NB4 (cell line): ENCODE measurements at places on chromosomes 11 and 22.

- DNase-seq = no peak
Measured at GRCh38 chr11:110582728-110583432, 129.4 kb downstream of the ARHGAP20 start.

GRCh38 chr22:43777286-43777685 is 34.8 kb downstream of the EFCAB6 start:
- no peak for DNase-seq

GRCh38 chr11:3123305-3123704 is 41.8 kb downstream of the OSBPL5 start:
- no peak for DNase-seq

DNA sequence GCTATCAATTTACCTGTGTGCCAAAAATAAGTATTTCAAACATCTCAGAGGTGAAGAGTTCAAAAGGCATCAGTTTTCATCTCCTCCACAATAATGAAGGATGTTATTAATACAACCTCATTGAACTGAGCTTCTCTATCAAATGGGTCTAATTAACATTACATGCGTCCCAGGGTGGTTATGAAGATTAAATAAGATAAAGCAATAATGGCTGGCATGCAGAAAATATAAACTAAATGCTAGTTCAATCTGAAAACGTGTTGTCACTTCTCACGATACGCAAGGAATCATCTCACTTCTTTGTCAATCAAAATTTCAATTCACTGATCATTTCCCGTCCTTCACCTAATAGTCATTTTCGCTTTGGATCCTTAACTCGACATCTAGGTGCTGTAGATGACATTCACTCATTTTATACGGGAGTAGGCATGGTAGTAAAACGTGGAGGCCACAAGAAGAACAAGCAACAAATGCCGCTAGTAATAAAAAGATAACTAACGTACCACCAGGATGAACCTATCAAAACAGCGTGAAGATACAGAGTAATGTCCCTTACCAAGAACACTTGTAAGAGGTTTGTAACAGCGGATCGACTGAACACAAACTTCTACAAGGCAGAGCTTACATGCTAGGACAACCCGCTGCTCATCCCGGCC is 918 bp downstream of the CHORDC1 start:
- DNase-seq = no peak

DNA sequence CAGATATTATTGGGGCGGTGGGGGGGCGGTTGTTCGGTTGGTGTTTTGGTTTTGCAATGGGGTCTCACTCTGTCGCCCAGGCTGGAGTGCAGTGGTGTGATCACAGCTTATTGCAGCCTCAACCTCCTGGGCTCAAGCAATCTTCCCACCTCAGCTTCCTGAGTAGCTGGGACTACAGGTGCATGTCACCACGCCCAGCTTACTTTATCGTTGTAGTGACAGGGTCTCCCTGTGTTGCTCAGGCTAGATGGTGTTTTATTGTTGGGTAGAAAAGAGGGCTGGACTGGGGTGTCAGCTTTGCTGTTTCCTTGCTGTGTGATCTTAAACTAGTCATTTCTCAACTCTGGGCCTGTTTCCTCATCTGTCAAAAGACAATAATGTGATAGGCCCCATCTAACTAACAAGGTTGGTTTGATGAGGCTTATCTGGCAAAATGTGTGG is 17.5 kb upstream of the MYH9 start:
- DNase-seq = no peak

- DNase-seq = no peak
Measured at GRCh38 chr22:42720263-42721044, at the start of gene A4GALT. A4GALT (minus strand) TSS chr22:42720870; CDS start chr22:42693951, 26,919 bp downstream.

- no peak for DNase-seq
Measured at GRCh38 chr22:23282089-23282501, 101.8 kb downstream of the BCR start.

- no peak for DNase-seq
Measured at GRCh38 chr11:118846181-118846935, 37.3 kb upstream of the CXCR5 start.
